ENCODE measurements at places on chromosomes 7 and 10.

GRCh38 chr10:121771966-121772365 lies 155.9 kb downstream of the ATE1 start:
- DNase-seq = peak; percentile 63

GRCh38 chr7:142440219-142440905 lies 182.5 kb upstream of the PRSS58 start:
- peak; percentile 78 for DNase-seq

DNA sequence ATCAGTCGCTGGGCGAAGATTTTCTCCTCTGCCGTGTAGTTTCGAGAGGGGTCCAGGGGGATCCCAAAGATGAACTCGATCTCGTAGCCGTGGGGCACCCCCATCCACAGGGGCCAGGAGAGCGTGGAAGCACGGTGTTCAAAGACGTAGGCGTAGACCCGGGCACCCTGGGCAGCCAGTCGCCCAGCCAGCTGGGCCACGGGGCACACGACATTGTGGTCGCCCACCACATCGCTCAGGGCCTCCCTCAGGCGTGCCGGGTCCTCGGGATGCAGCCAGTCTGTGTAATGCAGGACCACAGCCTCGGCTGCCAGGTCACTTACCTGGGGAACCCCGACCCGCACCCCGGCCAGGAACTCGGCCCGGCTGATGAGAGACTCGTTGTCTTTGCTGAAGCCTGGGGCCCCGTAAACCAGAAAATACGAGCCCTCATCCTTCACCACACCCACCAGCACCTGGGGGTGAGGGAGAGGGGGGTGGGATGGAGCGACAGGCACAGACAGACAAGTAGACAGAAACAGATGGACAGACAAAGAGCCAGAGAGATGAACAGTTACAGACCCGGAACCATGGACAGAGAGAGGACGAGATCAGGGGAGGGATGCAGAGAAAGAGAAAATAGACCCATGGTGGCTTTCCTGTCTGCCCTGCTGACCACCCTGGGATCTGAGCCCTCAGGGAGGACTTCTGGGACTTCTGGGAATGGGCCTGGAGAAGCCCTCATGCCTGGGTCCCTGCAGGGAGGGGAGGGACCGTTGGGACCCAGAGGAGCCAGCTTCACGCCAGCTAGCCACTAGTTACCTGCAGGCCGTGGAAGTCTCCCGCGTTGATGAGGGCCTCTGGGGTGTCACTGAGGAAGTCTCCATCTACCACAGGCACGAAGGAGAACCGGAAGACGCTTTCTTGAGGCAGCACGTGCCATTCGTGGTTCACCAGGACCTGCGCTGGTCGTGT lies 3.0 kb downstream of the ACHE start:
- no peak for DNase-seq

- DNase-seq = peak; percentile 26
These were observed 1.0 kb upstream of the PILRA start for GRCh38 chr7:100372256-100372655.

GRCh38 chr7:70597066-70597465 lies 534.9 kb upstream of the GALNT17 start:
- no peak for DNase-seq

DNA sequence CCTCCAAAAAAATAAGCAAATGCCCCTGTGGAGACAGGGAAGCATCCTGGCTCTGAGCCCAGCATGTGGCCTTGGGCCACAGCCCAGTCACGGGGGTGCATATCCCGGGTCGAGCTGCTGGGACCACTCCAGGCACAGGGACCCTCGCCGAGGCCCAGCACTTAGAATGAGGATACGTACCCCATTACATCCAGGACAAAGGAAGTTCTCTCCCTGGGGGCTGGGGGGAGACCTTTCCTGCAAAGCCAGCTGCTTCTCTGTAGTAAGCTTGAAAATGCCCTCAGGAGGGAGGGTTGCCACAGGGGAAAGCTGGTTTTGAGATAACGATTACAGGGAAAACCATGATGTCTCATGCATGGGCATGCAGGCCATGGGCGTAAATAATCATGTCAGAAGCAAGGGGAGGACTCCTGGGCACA lies 75.5 kb downstream of the HIPK2 start:
- DNase-seq = no peak

- no peak for DNase-seq
These were observed 68.0 kb downstream of the CXCL12 start for GRCh38 chr10:44316922-44317215.
